ENCODE measurements at places on chromosomes 4 and X.

- no peak for DNase-seq
Measured at GRCh38 chr4:74516303-74516702, 71.4 kb downstream of the AREG start.

DNA sequence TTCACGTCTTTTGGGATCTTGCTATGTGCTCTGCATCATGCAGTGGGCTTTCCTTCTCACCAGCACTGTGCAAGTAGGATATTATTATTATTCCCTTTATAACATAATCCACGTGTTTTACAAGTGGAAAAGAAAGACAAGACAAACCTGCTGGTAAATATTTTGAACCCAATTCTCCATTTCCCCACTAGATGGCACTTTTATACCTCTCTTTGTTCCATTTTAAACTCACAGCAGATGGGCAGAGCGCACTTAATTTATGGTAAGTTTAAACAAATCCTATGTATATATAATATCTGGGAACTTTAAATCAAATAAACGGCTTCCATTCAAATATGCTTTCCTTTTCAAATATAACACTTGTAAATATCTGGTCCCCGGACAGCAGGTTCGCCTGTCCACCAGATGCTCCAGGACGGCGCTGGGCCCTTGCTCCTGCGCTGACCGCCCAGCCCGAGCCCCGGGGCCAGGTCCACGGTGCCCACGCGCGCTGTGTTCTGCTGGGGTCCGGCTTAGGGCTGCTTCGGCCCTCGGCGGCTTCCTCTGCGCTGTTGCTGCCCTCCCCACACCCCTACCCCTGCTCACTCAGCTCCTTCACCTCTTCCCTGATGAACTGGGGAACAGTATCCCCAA lies 31.1 kb downstream of the F11 start:
- peak; percentile 59 for DNase-seq

- DNase-seq = no peak
Measured at GRCh38 chr4:104015680-104016079, 295.9 kb upstream of the TACR3 start.

DNA sequence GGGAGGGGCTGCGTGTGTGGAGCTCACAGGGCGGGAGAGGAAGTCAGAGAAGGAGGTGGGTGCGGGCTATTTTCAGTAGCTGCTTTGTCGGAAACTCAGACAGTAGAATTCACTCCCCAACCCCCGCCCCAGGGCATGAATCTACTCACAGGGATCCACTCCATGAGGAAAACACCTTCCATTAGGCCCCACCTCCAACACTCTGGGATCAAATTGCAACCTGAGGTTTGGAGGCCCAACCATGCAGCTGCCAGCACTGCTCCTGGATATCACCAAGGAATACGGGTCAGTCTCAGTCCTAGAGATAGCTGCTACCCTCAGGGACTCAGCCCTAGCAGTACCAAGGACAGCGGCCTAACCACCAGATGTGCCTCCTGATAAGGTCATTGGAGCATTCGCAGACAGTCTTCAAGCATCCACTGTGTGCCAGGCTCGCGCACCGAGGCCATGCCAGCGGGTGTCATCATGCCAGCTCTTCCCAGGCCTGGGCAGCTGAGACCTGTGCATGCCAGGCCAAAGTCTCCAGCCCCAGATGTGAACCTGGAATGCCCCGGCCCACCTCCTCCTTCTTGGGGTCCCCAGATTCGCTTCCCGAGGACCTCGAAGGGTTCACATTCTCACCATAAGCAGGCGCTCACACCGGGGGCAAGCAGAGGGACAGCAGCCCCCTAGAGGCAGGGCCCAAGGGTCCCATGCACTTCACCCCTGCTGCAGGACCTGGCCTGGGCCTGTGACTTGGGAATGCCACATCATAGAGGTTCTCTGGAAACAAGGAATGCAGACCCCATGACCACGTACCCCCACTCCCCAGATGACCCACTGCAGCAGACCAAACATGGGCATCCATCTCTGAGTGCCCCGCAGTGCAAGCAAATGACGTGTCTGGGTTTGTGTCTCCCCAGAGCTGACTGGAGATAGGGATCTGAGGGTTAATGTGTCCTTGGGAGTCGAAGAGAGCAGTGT lies 102.3 kb downstream of the ADRA2C start:
- no peak for DNase-seq

- DNase-seq = no peak
Measured at GRCh38 chrX:49129427-49129826, 5.9 kb upstream of the GPKOW start.

GRCh38 chr4:54333657-54334056 lies 104.6 kb downstream of the PDGFRA start:
- DNase-seq = no peak

GRCh38 chr4:109156356-109156755 lies 146.1 kb downstream of the COL25A1 start:
- DNase-seq = no peak

DNA sequence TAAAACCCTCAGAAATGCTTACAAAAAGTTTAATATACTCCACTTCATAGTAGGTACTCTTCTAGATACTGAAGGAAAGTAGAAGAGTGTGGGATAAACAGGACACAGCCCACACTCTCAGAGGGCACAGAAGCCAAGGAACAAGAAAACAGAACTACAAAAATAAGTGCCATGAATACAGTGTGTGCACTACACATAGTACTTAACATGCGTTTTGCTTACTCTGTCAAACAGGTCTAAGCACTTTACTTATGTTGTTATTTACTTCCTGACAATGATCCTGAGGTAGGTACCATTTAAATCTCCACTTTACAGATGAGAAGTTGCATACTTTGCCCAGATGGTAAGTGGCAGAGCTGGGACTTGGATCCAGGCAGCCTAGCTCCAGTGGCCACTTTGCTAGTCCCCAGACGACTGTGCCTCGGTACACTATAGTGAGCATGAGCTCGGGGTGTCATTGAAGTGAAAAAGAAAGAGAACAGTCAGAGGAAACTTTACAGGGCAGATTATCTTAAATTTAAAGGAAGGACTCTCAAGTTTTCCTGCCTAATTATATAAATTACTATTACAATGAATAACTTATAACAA lies 120.3 kb downstream of the BANK1 start:
- DNase-seq = no peak

DNA sequence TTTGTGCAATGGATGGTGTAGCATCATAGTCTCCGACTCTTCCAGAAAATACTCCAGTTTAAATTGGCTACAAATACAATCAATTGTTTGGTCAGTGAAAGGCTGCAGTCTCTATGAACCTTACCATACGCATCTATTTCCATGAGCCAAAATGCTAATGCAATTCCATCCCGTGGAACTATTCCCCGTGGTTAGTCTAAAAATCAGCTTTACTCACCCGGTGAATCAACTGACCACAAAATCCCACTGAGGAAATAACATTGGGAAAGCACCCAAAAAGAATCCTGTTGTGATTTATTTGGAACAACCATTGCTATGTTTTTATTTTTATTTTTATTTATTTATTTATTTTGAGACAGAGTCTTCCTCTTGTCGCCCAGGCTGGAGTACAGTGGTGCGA lies 87.1 kb downstream of the DHX15 start:
- no peak for DNase-seq

DNA sequence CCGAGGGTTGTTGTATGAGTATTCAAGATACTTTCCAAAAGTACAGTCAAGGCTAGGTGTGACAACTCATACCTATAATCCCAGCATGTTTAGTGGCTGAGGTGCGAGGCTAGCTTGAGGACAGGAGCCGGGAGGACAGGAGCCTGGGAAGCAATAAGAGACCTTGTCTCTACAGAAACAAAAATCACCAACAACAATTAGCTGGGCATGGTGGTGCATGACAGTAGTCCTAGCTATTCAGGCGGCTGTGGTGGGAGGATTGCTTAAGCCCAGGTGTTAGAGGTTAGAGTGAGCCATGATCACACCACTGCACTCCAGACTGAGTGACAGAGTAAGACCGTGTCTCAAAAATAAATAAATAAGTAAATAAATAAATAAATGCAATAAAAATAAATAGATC lies 91.6 kb downstream of the TLL1 start:
- DNase-seq = no peak

GRCh38 chr4:73416423-73417087 lies 12.5 kb downstream of the ALB start:
- no peak for DNase-seq

Data from astrocyte of the cerebellum (primary cell).